GM23248 (cell line): ENCODE measurements at places on chromosomes 11 and 22. TPM values are rescaled to one million over a fixed set of nuclear protein-coding genes. Genes with fewer than 3 reads are reported as not detected.

RAC2 gene
- 32.8 and 35.1 TPM in 2 replicates for total RNA-seq

AAMDC gene
- total RNA-seq, result 7.3 and 8.5 TPM in 2 replicates

DKK3 gene
- 189 and 225 TPM in 2 replicates for total RNA-seq

CSF2RB gene
- total RNA-seq, result 4.1 and 4.4 TPM in 2 replicates

OTOG gene
- total RNA-seq, result not detected in 2 replicates

SCARF2 gene
- 45.6 and 46.9 TPM in 2 replicates for total RNA-seq

FBLN1 gene
- total RNA-seq, result 107 and 137 TPM in 2 replicates

LRP5 gene
- total RNA-seq, result 3.0 and 4.3 TPM in 2 replicates

SAA4 gene
- not detected in 2 replicates for total RNA-seq

ALDH3B1 gene
- total RNA-seq, result 63.9 and 70.7 TPM in 2 replicates

SYCE3 gene
- total RNA-seq, result not detected in 2 replicates

LRRN4CL gene
- 6.9 and 12.3 TPM in 2 replicates for total RNA-seq

FAM111B gene
- 2.1 and 4.5 TPM in 2 replicates for total RNA-seq

VPREB1 gene
- total RNA-seq, result not detected in 2 replicates

SHANK3 gene
- 0.51 and 0.97 TPM in 2 replicates for total RNA-seq

MS4A15 gene
- not detected in 2 replicates for total RNA-seq

MMP7 gene
- not detected in 2 replicates for total RNA-seq

MUC2 gene
- not detected in 2 replicates for total RNA-seq
